Cerebellar cortex (tissue), 1 donor: ENCODE measurements at places on chromosomes 4 and X.
A peak's percentile ranks its signal among the peaks of the same experiment; 100 is the strongest.

- no peak for DNase-seq
These were observed 8.3 kb downstream of the VCX3A start for GRCh38 chrX:6526564-6527136.

GRCh38 chr4:31787701-31788100 lies 1067.5 kb downstream of the PCDH7 start:
- no peak for DNase-seq

DNA sequence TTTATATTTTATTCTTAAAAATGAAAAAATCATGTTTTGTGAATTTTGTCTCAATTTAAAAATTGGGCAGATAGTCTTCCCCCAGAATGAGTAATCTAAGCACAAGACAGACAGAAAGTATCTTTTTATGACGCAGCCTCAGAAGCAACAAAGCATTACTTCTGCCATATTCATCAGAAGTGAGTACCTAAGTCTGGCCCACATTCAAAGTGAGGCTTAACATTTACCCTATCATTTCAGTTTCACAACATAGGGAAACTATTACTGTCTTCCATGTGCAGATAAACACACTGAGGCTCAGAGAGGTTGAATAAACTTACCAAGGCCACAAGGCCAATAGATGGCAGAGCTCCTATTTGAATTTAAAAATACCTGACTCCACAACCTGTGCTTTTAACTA lies 4.4 kb upstream of the PRDX4 start:
- no peak for DNase-seq

DNA sequence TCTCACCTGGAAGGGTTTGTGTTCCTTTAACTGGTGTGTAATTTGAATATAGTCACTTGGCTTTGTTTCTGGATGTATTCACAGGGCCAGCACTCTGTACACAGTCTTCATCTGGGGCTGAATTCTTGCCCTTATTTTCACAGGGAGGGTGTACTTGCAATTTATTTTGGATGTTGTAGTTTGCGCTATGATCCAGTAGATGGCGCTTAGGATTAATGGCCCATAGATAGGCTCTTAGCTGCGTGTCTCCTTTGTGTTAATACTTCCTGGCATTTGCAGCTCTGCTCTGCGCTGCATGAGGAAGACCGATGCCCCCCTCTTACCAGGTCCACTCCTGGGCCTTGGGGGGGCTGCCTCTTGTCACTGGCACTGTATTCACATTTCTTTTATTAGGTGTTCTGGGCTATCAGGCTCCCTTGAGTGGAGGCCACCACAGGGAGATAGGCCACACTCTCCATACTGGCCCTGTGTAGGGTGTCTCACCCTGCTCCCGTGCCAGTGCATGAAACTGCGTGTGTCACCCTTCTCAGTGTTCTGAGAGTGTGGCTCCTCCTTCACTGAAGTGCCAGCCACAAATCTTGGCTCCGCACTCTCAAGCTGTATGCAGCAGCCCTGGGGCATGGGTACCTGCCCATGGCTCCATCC lies 562.2 kb downstream of the ZIC3 start:
- peak; percentile 5 for DNase-seq

DNA sequence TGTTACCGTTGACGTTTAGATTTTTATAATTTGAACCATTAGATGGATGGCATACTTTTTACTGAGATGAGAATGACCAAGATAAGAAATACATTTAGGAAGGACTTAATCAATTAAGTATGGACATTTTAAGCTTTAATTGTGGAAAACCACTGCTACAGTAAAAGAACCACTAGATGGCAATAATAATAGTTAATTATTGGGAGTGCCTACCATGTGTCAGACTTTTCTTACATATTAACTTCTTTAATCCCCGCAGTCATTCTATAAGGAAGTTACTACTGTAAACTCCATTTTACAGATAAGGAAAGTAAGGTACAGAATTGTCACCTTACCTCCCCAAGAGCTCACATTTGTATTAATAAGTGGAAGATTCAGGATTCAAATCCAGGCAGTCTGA lies 48.5 kb upstream of the MYOZ2 start:
- DNase-seq = no peak

- peak; percentile 13 for DNase-seq
These were observed 377.6 kb upstream of the GATB start for GRCh38 chr4:152138451-152138850.

DNA sequence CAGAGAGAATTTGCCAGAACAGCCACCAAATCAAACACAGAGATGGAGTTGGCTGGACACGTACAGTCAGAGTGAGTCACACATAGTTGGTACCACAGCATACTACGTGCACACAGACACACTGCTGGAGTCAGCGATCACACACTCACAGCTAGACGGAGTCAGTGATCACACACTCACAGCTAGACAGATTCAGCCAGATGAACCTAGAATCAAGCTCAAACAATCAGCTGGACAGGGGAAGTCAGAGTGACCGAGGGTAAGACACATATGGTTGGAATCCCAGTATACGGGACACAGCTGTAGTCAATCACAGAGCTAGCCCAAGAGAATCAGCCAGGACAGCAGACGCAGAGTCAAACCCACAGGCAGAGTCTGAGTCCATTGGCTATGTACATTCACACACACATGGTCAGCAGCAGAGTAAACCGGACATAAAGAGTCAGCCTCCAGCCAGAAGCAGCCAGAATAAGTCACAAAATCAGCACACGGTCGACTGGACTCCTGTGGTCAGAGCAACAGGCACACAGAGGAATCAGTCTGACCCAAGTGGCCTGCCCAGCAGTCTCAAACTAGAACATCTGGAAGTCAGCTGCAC lies 4.6 kb downstream of the SLC38A5 start:
- no peak for DNase-seq

DNA sequence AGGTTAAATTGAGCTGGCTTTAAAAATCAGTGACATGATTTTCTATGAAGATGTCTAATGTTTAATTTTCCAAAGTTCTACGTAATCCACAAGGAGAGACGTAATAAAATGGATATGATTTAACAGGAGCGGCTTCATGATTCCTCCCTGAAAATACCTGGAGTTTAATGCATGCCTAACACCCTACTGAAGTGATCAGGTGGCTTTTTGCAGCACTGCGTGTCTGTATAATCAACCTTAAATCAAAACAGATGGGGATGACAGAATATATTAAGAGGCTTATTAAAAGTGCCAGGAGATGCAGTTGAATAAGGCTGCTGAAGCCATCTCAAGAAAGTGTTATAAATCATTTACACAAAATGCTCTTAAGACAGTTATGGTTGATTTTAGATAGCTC lies 112.4 kb upstream of the TLR3 start:
- no peak for DNase-seq

- DNase-seq = no peak
These were observed 35.8 kb upstream of the TMEM164 start for GRCh38 chrX:109967156-109967555.

DNA sequence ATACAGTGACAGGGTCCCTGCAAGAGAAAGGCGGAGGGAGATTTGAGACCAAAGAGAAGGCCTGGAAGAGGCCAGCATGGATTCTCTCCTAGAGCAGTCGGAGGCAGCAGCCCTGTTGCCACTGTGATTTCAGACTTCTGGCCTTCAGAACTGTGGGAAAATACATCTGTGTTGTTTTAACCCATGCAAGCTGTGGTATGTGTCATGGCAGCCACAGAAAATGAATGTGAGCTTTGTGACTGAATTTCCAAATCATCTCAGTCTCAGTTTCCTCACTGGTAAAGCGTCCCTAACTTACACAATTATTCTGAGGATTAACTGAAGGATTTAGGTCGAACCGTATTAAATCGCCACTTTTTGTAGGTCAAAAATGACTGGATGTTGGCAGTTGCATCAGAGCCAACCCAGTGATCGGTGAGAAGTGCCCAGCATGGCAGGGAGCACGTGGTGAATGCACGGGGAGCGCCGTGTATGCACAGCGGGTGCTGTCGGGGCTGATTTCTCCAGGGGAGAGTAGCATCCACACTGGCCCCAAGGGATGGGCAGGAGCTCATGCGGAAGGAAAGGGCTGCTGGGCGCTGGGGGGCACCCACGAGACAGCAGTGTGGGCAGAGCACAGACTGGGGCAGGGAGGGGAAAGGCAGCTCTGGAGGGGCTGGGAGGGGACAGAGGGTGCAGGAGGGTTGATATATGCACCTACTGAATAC lies 23.8 kb upstream of the NSG1 start:
- DNase-seq = no peak

GRCh38 chrX:153379971-153380581 lies 21.1 kb downstream of the PNMA6E start:
- no peak for DNase-seq

DNA sequence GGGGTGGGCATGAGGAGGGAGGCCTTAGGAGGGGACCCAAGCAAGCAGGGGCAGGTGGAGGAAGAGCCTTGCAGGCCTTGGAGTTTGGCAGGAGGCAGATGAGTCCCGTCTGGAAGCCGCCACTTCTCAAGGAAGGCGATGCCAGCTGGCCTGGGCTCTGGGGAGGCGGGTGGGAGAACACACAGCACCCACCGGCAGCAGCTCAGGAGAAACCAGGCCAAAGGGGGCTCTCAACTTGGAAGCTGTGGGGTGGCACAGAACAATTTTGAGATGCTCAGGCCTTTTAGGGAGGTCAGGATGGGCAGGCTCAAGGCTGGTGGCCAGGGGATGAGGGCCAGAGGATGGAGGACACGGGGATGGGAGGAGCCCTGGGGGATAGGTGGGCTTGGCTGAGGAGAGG lies 11.6 kb upstream of the DUSP9 start:
- DNase-seq = no peak

DNA sequence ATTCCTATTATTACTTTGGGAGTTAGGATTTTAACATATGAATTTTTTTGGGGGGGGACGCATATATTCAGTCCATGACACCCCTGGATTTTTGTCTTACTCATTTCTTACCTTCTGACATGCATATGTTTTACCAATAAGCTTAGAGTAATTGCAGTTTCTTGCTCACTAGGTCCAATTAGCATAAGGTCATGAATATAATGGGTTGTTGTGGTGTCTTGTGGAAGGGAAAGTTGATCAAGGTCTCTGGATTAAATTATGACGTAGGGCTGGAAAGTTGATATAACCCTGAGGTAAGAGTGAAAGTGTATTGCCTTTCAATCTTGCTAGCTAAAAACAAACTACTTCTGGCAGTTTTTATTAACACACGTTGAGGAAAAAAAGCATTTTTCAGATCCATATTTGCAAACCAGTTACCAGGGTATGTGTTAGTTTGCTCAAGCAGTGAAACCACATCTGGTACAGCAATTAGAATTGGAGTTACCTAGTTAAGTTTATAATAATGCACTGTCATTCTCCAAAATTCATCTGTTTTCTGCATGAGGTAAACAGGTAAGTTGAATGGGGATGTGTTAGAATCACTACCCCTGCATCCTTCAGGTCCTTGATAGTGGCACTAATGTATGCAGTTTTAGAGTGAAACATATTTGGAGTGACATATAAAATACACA lies 32.0 kb downstream of the STIM2 start:
- no peak for DNase-seq

- peak; percentile 93 for DNase-seq
These were observed 19.2 kb upstream of the WFS1 start for GRCh38 chr4:6250235-6250983.

DNA sequence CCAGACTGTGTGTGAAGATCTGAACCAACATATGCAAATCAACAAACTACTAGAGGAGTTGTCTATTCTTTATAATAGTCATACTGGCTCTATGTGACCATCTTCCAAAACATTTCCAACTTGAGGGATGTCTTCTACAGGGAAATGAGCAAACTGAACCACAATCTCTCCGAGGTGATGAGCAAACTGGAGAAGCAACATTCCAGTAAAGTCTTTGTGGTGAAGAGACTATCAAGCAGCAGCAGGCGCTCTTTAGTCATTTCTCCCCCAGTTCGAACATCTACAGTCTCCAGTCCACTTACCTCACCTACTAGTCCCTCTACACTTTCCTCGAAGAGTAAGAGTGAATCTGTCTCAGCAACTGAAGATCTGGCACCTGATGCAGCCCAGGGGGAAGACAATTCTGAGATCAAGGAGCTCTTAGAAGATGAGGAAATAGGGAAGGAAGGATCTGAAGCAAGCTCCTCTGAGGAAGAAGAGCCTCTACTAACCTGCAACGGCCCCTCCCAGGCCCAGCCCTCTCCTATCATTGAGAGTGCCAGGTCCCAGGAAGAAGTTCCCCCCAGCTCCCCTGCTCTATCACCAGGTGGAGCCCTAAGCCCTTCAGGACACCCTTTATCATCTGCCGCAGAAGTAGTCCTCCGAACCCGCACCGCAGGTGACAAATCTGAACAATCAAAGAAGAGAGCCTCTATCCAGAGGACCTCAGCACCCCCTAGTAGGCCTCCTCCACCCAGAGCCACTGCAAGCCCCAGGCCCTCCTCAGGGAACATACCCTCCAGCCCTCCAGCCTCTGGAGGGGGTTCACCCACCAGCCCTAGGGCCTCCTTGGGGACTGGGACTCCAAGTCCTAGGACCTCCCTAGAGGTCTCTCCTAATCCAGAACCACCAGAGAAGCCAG lies 98.1 kb downstream of the HNRNPD start:
- no peak for DNase-seq

DNA sequence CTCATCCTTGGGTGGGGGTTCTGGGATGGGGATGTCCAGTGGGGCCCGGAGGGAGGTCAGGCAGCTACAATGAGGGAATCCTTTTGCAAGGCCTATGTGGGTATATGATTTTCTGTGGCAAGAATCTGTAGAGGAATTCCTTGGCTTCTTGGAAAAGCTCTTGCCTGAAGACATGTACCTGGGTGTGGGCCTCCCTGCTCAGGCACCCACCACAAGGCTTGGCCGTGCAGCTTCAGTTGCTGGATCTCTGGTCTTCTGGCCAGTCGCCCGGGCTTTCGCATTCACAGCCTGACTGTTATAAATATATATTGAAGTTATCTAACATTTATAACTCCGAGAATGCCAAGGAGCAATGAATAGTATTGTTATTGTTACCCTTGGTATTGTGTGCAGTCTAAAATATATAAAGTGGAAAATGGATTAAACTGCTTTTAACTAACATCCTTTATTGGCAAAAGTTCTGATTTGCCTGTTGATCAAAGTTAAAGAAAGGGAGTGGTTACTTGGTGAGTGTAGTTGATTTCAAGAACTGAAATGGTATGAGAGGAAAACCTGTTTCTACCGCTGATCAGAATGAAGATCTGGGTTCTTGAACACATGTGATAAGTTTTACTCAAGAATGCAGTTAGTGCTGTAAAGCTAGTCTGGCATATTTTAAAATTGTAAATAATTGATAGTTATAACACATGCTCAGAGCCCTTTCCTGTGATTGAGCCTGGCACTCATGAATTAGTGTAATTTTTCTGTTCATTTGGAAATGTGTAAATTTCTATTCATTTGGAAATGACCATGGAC lies 36.0 kb downstream of the PTTG2 start:
- no peak for DNase-seq

- DNase-seq = no peak
These were observed 49.9 kb upstream of the FGF13 start for GRCh38 chrX:138761380-138761779.

GRCh38 chr4:114015444-114015899 lies 36.0 kb upstream of the ARSJ start:
- no peak for DNase-seq

- no peak for DNase-seq
These were observed 2.6 kb downstream of the PHKA2 start for GRCh38 chrX:18981124-18981807.

- peak; percentile 5 for DNase-seq
These were observed 333 bp downstream of the BOD1L1 start for GRCh38 chr4:13627178-13627605.

GRCh38 chr4:90163872-90164271 lies 36.7 kb downstream of the CCSER1 start:
- DNase-seq = no peak
